ENCODE measurements at places on chromosomes 6 and 20. TPM values are rescaled to one million over a fixed set of nuclear protein-coding genes. Genes with fewer than 3 reads are reported as not detected.

GRCh38 chr20:47535088-47535487, 33.4 kb downstream of the NCOA3 start:
- H3K27me3 ChIP-seq = no peaks in the 10 kb centered on the region
- peaks cover 32% of the 10 kb centered on the region for H3K4me1 ChIP-seq
- no peak overlapping the region for H3K27ac ChIP-seq
- H3K36me3 ChIP-seq = peaks cover 25% of the 10 kb centered on the region
- no peak overlapping the region for H3K4me3 ChIP-seq

DNA sequence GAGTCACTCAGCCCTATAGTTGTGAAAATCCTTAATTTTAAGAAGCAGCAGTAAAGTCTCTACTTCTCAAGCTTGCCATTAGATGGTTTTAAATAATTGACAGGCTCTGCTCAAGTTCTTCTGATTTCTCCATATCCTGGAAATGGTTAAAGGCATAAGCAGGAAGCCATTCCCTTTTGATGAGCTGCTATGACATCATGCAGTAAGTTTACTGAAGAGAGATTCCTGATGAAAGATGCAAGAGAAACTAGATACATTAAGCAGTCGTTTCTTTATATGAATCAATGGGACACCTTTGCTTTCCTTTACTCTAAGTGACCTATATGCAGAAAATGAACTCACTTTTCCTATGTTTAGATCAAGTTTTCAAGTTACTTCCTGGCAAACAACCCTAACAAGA, 9.8 kb downstream of the POPDC3 start:
- H3K27ac ChIP-seq = no peak overlapping the region
- peaks cover 20% of the 10 kb centered on the region for H3K27me3 ChIP-seq
- H3K36me3 ChIP-seq = no peaks in the 10 kb centered on the region
- no peak for DNase-seq

DNA sequence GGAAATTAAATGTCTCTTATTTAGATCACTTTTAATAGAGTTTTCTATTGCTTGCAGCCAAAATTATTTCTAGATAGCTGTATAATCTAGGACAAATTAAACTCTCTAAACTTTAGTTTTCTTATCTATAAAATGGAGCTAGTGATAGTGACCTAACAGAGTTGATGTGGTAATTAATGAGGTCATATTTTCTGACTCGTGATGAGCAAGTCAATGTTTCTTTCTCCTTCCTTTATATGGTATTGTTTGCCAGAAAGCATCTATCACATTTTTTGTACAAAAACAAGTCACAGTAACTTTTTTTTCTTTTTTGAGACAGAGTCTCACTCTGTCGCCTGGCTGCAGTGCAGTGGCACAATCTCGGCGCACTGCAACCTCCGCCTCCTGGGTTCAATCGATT, 267.7 kb downstream of the FARS2 start:
- no peaks in the 10 kb centered on the region for H3K27me3 ChIP-seq
- H3K4me1 ChIP-seq = no peaks in the 10 kb centered on the region
- H3K4me3 ChIP-seq = no peak overlapping the region
- DNase-seq = no peak

Gene SLC17A9
- 69.7 TPM for total RNA-seq

DNA sequence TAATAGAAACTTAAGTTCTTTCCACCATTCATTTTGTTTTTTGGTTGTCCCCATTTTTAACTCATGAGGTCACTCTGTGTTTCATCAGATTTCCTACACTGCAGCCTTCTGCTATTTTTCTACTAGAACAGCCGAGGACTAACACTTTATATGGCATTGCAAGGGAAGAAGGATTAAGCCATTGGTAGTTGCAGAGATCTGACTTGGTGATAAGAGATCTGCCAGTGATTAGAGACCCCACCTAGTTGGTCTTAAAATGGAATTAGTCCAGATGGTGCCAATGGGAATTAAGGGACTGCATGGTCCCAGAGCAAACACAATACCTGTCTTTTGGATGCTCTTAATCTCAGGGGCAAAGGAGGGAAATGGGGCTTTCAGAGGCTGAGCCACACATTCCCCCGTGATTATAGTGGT, 125.5 kb upstream of the TMEM170B start:
- H3K27me3 ChIP-seq = peaks cover under 1% of the 10 kb centered on the region
- no peak overlapping the region for H3K4me3 ChIP-seq

Gene TRIM40
- total RNA-seq = not detected

- H3K4me3 ChIP-seq = peak overlapping the region; percentile 96
- peaks cover 88% of the 10 kb centered on the region for H3K36me3 ChIP-seq
- H3K27ac ChIP-seq = peak overlapping the region; percentile 95
- DNase-seq = no peak
Observed at GRCh38 chr6:31666337-31666965, 571 bp downstream of the CSNK2B start.

- DNase-seq = no peak
- peaks cover 11% of the 10 kb centered on the region for H3K27me3 ChIP-seq
- H3K27ac ChIP-seq = no peak overlapping the region
Observed at GRCh38 chr6:79869184-79869583, 78.2 kb downstream of the ELOVL4 start.

DNA sequence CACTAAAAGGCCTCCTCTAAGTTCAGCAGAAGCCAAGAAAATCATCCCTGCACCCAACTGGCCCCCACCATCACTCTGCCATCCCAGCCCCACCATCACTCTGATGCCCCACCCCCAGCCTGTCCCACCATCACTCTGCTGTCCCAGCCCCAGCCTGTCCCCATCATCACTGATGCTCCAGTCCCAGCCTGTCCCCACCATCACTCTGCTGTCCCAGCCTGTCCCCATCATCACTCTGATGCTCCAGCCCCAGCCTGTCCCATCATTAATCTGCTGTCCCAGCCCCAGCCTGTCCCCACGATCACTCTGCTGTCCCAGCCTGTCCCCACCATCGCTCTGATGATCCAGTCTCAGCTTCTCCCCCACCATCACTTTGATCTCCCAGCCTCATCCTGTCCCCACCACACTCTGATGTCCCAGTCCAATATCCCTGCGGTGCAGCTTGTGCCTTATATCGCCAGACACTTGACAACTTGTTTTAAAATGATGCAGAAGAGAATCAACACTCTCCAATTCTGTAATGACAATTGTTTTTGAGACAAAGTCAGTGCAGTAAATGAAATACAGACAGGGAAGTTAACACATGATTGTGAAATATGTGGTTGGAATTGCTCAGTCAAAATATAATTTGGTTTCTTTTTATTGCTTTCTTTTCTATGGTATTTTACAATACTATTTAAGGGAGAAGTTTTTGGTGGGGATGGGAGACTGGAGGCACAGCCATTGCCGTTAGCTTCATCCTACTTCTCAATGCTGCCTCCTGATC, 100.8 kb downstream of the TNFAIP3 start:
- H3K27me3 ChIP-seq = no peaks in the 10 kb centered on the region
- DNase-seq = no peak
- H3K36me3 ChIP-seq = peaks cover 10% of the 10 kb centered on the region
- no peak overlapping the region for H3K4me3 ChIP-seq

Gene KCNK5
- 12.0 TPM for total RNA-seq

DNA sequence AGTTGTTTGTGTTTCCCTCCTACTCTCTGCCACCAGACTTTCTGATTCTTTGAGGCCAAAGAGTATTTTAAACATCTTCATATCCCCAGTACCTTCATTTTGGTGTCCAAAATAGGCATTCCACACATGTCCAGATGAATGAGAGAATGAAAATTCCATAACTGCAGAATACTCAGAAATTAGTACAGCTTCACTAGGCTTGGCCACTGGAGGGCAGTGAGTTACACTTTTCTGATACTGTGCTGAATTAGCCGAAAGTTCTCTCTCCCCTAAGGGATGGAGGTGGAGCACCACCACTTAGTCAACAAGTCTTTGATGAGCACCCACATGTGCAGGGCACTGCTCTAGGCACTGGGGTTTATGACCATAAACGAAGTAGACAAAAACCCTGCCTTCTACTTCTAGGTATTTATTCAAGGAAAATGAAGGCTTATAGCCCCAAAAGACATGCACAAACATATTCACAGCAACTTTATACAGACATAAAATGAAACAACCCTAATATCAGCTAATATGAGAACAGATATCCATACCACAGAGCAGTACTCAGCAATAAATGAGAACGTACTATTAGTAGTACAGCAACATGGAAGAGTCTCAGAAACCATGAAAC, 46.1 kb upstream of the TMEM217 start:
- H3K36me3 ChIP-seq = peaks cover 37% of the 10 kb centered on the region
- no peak overlapping the region for H3K27ac ChIP-seq
- DNase-seq = peak; percentile 33

GRCh38 chr6:38154731-38155130, 335.2 kb downstream of the ZFAND3 start:
- H3K4me3 ChIP-seq = no peak overlapping the region
- H3K36me3 ChIP-seq = no peaks in the 10 kb centered on the region
- DNase-seq = no peak
- no peaks in the 10 kb centered on the region for H3K4me1 ChIP-seq
- H3K27me3 ChIP-seq = no peaks in the 10 kb centered on the region

GRCh38 chr6:69135927-69136326, 500.8 kb downstream of the ADGRB3 start:
- H3K27me3 ChIP-seq = no peaks in the 10 kb centered on the region
- no peak for DNase-seq
- no peaks in the 10 kb centered on the region for H3K4me1 ChIP-seq
- H3K36me3 ChIP-seq = no peaks in the 10 kb centered on the region

Gene MCHR2
- not detected for total RNA-seq

- peak overlapping the region; percentile 78 for H3K27ac ChIP-seq
- H3K36me3 ChIP-seq = peaks cover 26% of the 10 kb centered on the region
- peak; percentile 46 for DNase-seq
- peak overlapping the region; percentile 27 for H3K4me3 ChIP-seq
- H3K27me3 ChIP-seq = no peaks in the 10 kb centered on the region
Observed at GRCh38 chr6:52394251-52394666, 25.9 kb upstream of the EFHC1 start.

DNA sequence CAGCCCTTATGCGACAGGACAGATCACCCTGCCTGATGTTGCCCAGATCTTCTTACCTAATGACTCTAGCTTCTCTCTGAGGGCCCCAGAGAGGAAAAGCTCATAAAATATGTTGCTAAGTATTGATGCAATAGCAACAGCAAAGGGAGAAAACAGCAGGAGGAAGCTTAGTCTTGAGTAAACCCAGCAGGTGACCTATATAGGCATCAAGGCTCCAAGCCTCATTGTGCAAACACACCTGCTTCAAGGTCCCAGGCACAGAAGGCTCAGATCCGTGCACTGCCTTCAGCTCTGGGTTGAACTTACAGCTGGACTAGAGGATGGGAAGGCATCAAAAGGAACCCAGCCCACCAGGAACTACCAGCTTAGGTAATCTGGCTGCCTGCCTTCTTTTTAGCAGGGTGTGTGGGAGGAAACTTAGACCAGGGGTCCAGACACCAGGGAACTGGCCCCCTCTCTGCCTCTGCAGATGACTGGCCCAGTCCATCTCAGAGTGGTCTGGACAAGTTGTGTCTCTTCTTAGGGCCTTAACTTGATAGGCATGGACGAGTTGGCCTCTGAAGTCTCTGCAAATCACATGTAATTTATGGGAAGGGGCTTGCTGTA, 34.4 kb downstream of the TGM3 start:
- no peaks in the 10 kb centered on the region for H3K27me3 ChIP-seq
- no peak overlapping the region for H3K27ac ChIP-seq
- no peak overlapping the region for H3K4me3 ChIP-seq
- DNase-seq = no peak

GRCh38 chr20:50728486-50728980, 2.8 kb upstream of the PARD6B start:
- H3K27ac ChIP-seq = no peak overlapping the region
- no peak for DNase-seq
- H3K4me1 ChIP-seq = peaks cover 17% of the 10 kb centered on the region
- no peaks in the 10 kb centered on the region for H3K27me3 ChIP-seq
- H3K36me3 ChIP-seq = peaks cover 2% of the 10 kb centered on the region

DNA sequence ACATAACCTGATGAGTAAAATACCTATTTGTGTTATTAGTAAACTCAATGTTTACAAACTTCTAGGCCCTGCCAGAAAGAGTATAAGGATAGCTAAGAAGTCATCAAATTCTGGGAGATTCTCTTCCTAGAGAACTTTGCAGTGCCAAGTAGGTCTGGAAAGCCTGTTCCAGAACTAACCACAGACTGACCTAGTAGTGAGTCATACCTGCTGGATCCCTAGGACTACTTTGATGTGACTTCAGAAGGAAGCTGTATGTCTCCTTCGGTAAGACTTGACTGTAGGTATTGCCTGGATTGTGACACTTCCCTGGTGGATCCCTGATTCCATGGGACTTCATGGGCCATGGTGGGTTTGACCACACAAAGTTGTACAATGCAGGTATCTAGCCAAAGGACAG, 131.7 kb downstream of the DNAH8 start:
- H3K27me3 ChIP-seq = peaks cover 26% of the 10 kb centered on the region
- no peak for DNase-seq
- no peak overlapping the region for H3K4me3 ChIP-seq
- H3K4me1 ChIP-seq = no peaks in the 10 kb centered on the region
- no peaks in the 10 kb centered on the region for H3K36me3 ChIP-seq
- H3K27ac ChIP-seq = no peak overlapping the region

Gene PSORS1C2
- total RNA-seq = not detected

Gene FAM110A
- 36.3 TPM for total RNA-seq

GRCh38 chr6:168373389-168373788, 53.8 kb upstream of the DACT2 start:
- peaks cover 2% of the 10 kb centered on the region for H3K4me1 ChIP-seq
- no peak overlapping the region for H3K4me3 ChIP-seq
- no peak overlapping the region for H3K27ac ChIP-seq
- H3K36me3 ChIP-seq = no peaks in the 10 kb centered on the region
- no peaks in the 10 kb centered on the region for H3K27me3 ChIP-seq

GRCh38 chr6:130840050-130840449, 12.8 kb downstream of the SMLR1 start:
- H3K27ac ChIP-seq = no peak overlapping the region
- H3K36me3 ChIP-seq = no peaks in the 10 kb centered on the region
- DNase-seq = no peak

DNA sequence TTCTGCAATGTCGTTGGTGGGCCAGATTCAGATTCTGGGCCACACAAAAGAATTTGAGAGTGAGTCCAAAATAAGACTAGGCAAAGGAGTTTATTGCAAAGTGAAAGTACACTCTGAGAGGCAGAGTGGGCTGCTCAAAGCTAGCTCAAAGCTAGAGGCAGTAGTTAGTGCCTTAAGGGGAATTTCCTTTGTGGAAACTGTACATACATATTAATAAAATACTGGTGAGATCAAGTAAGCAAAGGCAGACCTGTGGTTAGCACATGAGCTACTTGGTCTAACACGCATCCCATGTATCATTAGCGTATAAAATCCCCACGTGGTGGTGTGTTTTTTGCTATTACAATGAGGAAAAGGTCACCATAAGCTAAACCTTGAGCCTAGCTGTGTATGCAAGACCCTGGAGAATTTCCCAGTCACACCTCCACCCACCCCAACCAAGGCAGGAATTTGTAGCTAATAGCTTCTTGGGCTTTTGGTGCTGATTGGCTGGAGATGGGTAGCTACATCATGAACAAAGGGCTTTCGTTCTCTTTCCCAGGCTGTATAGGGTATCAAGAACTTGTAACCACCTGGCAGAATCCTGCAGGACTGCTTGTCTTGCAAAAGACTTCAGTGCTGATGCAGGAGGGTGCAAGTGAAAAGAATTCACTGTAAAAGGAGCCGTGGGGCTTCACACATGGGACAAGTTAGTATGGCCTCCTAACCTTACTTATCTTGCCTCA, 14.7 kb upstream of the TRIM26 start:
- DNase-seq = no peak
- H3K27me3 ChIP-seq = peaks cover 17% of the 10 kb centered on the region
- H3K4me3 ChIP-seq = no peak overlapping the region
- H3K27ac ChIP-seq = no peak overlapping the region
